Activated CD4-positive, alpha-beta T cell treated with anti-CD3 and anti-CD28 coated beads, Interleukin-2, amount 50 U/mL, for 1 hour (primary cell): ENCODE measurements at places on chromosomes 4 and X.

GRCh38 chr4:88985088-88985773 is 71.8 kb downstream of the FAM13A start:
- no peak for DNase-seq

- DNase-seq, result no peak
These were observed 56.2 kb upstream of the MAPK10 start for GRCh38 chr4:86416081-86416480.

DNA sequence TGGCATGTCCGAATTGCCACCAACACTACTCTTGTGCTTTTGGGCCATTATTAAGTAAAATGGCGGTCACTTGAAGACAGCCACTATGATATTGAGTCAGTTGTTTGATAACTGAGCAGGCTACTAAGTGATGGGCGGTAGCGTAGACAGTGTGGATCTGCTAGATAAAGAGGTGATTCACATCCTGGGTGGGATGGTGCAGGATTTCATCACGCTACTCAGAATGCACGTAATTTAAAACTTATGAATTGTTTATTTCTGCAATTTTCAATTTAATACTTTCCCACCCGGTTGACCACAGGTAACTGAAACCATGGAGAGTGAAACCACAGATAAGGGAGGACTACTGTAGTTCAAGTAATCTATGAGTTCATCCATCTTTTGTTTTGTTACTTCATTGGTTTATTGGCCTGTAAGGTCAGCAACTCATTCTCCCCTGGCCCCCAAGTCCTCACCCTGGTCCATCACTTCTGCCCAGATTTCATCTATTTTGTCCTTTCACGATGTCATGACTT is 2.9 kb downstream of the ARAF start:
- DNase-seq, result no peak

DNA sequence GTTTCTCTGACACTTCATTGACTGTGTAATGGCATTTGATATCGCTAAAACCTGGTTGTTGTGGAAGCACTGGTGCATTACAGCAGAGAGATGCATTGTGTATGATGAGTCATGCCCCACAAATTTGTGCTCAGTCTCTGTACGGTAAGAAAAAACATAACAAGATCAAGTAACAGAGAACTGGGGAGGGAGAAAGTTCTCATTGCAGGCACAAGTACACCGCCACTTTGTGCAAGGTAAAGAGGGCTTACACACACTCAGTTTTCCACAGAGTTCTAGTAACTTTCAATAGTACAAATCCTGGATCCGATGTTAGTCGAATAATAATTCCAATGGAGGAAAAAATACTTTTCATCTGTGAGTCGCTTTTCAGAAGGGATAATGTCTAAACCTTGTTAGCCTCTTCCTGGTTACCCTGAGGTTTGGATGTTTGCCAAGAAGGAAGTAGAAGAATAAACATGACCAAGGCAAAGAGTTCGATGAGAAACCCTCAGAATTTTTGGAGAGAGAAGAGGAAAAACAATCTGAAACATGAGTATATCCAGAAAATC is 512.5 kb upstream of the SLIT2 start:
- DNase-seq, result no peak

GRCh38 chr4:22672944-22673343 is 19.8 kb upstream of the GBA3 start:
- no peak for DNase-seq

DNA sequence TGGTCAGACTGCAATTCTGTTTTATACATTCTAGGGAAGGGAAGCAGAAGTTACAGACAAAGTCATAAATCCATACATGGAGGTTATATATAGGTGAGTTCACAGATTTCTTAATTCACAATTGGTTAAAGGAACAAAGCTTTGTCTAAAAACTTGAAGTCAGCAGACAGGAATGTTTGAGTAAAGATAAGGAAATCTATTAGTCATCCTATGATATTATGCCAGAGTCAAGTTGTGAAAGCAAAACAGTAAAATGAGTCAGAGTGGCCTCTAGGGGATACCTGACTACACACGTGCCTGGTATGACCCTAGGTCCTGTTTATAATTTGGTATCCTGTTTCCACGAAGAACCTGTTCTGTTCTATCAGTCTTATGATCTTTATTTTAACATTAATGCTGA is 31.5 kb downstream of the ACTRT1 start:
- DNase-seq, result no peak

GRCh38 chrX:132442691-132443090 is 46.1 kb downstream of the MBNL3 start:
- no peak for DNase-seq

DNA sequence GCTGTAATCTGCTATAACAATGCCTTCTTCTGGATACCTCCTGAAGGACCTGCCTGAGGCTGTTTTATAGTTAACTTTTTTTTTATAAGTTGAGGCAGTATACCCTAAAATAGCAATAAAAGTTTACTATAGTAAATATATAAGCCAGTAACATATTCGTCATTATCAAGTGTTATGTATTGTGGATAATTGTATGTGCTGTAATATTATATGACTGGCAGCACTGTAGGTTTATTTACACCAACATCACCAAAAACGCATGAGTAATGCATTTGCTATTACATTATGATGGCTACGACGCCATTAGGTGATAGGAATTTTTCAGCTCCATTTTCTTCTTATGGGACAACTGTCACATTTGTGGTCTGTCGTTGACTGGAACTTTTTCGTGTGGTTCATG is 237.2 kb upstream of the PITX2 start:
- DNase-seq, result no peak

- peak; percentile 43 for DNase-seq
These were observed 7.1 kb downstream of the SLC49A3 start for GRCh38 chr4:681736-682451.

- no peak for DNase-seq
These were observed 273.0 kb downstream of the ARHGAP24 start for GRCh38 chr4:85747882-85748491.

GRCh38 chr4:76943129-76943620 is 6.4 kb upstream of the SEPTIN11 start:
- no peak for DNase-seq

- DNase-seq, result no peak
These were observed 74.6 kb upstream of the AP1S2 start for GRCh38 chrX:15929194-15929593.

- DNase-seq, result no peak
These were observed 130.8 kb upstream of the TBL1X start for GRCh38 chrX:9333873-9334560.

DNA sequence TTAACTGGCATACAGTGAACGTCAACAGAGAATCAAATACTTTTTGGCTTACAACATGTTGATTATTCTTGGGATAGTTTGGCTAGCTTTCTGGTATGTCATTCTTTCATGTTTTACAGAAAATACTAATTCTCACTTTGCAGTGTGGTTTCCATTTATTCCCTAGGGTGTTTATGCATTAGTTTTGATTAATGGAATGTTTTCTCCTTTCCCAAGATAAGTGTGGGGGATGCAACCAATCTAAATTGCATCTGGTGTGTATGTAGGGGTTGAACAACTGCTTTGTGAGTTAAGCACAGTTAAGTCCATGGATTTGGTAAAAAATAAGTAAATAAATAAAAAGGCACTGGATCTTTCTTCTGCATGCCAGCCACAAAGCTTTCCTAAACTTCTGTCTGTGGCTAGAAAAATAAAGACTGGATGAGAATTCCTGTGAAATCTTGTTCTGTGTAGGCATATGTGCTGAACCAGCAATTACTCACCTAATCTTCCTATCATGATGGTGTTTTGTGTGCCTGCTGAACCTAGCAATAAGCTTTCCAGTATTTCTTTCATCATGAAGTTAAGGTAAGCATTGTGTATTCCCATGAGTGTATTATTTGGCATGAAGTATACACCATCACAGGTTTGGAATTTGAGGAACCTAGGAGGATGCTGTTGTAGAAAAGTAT is 50.6 kb upstream of the TENM3 start:
- DNase-seq, result no peak

- DNase-seq, result no peak
These were observed 664.5 kb downstream of the PDHA2 start for GRCh38 chr4:96504386-96504785.

DNA sequence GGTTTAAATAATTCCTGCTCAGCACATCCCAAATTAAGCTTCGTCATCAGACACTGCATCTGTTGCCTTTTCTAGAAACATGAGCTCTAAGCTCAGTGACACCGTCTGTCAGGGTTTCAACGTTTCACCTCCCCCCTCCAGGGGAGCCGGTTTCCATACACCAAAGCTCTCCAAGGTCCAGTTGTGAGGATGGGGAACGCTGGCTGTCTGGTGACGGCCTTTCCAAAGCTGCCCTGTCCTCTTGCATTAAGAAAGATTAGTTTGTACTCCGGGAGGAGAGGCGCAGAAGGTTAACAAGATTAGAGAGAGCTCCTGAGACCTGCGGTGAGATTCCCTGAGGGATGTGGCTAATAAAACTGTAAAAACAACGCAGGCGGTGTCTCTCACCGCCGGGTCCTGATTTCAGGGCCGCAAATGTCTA is 43.2 kb downstream of the ASMT start:
- DNase-seq, result no peak

DNA sequence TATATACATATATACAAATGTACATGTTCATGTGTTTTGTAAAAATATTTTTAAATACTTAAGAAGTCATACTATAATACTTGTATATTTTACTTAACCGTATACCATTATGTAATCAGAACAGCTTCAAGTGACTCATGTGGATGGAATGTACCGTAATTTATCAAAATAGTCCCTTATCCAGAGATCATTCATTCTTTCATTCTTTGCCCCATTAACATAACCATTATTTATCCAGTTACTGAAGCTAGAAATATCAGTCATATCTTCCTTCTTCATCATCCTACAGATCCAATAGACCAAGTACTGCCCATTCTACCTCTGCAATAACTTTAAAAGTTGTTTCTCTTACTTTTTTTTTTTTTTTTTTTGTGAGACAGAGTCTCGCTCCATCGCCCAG is 164.2 kb downstream of the MAB21L2 start:
- no peak for DNase-seq

GRCh38 chrX:31435592-31435991 is 363.8 kb upstream of the FTHL17 start:
- DNase-seq, result no peak

DNA sequence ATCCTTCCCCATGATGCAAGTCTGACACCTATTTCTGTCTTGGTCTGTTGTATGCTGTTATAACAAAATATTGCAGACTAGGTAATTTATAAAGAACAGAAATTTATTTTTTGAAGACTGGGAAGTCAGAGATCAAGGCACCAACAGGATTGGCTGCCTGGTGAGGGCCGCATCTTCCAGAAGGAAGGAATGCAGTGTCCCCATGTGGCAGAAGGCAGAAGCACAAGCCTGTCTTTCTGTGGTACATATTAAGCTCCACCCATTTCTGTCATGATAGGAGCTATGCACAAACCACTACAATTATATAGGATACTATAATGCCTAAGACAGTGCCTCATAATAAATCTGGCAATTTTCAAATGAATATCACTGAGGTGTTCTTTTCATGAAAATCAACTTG is 502.3 kb upstream of the DIAPH2 start:
- DNase-seq, result no peak

DNA sequence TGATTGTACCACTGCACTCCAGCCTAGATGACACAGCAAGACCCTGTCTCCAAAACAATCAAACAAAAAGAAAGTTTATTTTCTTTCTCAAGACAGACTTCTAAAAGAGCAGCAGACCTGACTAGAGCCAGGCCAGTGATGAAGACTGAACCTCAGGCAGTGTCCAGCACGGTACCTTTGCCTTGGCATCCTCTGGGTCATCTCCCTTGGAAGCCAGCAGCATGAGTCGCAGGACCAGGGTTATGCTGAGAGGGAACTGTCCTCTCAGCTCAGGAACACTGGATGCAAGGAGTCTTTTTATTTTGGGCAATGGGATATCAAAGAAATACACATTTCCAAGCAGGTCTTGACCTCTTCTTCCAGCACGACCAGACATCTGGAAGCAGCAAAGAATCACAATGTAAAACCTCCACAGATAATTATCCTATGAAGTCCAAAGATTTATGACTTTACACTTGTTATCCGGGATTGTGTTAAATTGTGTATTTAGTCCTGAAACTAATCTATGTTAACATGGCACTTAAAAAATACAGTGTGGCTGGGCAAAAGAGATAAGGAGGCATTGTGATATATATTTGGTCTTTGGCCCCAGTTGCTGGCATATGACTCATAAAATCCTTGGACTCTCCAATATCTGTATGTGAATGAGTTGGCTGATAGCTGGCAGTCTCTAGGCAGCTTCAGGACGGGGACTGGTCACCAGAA is 66.0 kb upstream of the DDX60 start:
- no peak for DNase-seq

DNA sequence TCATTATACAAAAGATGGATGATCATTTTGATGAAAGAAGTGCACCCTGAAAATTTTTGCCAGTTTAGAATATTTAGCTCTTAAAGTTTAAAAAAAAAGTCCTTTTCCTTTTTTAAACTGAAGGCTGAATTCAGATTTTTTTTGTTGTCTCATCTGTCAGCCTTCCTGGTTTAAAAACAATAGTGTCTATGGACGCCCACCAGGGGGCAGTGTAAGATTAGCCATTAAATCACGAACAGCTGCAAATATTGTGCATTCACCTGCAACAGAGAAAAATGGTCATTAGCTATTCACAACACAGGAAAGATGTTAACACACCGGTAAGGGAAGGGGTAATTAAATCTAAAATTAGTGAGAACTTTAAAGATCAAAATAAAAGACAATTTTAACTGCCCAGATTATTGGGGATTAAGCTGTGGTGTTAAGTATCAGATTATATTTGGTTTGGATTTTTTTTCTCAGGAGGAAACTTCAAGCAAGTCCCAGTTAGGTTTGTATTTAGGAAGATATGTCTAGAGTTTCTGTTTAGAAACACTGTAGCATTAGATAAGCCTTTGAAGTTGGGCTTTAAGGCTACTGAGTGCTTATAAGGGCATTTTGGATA is 4.4 kb upstream of the CXorf38 start:
- DNase-seq, result peak; percentile 69

DNA sequence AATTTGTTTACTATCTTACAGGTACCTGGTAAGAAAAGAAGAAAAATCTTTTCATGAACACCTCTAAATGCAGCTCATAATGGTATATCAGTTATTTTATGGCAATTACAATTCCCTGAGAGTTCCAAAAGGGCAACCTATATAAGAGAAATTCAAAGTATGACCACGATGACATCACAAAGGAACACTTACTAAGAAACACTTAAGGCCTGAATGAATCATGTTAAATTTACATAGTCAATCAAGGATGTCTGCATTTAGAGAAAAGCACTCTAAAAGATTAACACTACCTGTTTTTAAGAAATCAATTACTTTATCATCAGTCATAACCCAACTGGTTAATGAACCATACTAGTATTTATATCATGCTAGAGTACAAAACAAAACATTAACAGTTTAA is 63.9 kb downstream of the LCORL start:
- no peak for DNase-seq

GRCh38 chr4:148015058-148015457 is 283.2 kb downstream of the ARHGAP10 start:
- no peak for DNase-seq

- DNase-seq, result no peak
These were observed 30.3 kb downstream of the COPS4 start for GRCh38 chr4:83065266-83065665.

- no peak for DNase-seq
These were observed 28.0 kb downstream of the PRPS2 start for GRCh38 chrX:12819222-12819621.

GRCh38 chrX:119635799-119636198 is 29.6 kb upstream of the NKRF start:
- DNase-seq, result no peak

GRCh38 chrX:140432346-140433175 is 72.3 kb downstream of the SOX3 start:
- no peak for DNase-seq

GRCh38 chr4:5036239-5036638 is 15.0 kb upstream of the STK32B start:
- DNase-seq, result no peak
